ENCODE measurements at places on chromosomes 3 and 15.

DNA sequence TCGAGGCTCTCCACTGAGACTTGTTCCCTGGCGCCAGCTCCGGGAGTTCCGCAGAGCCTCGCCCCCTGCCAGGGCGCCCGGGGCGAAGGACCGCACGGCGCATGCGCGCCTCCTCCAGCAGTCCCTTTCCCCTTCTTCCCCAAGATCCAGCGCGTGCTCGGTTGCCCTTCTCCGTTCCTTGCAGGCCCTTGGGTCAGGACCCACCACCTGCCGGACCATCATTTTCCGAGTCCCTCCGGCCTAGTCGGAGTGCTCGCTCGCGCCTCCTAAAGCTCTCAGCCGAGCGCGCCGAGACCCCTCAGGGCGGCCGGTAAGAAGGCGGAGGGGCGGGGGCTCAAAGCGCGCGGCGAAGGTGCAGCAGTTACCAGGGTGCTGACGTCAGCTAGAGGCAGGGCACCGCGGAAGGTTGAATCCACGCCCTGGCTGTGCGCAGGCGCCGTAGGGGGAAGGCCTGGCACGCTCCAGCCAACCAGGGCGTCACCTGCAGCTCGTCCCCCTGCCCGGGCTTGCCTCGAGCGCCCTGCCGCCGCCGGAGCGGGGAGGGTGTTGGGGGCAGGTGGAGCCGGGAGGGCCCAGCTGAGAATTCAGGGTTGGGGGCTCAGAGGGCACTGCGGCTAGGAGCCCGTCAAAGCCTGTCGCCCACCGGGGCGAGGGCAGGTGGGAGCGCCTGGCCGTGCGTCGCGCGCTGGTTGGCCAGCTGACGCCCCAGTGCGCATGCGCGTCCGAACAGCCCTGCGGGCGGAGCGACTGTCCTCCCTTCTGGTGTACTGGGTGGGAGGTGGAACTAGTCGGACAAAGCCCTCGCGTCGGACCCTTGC is at the start of gene TCAIM:
TCAIM (plus strand) TSS at position 757 of the 818 bp plus-strand sequence. CDS start 16,017 bp downstream, outside the sequence.
- peak; percentile 99 for DNase-seq
- H3K4me3 ChIP-seq, result peak within 1 kb of the TSS; percentile 90
- H3K27me3 ChIP-seq, result no peaks in the 10 kb centered on the region
- no peaks in the 10 kb centered on the region for H3K36me3 ChIP-seq
- no peaks in the 10 kb centered on the region for H3K4me1 ChIP-seq
- H3K27ac ChIP-seq, result peak within 1 kb of the TSS; percentile 96

GRCh38 chr15:69232144-69232543 is 66.6 kb upstream of the PAQR5 start:
- H3K27me3 ChIP-seq, result no peaks in the 10 kb centered on the region
- no peak overlapping the region for H3K4me3 ChIP-seq
- H3K27ac ChIP-seq, result no peak overlapping the region
- DNase-seq, result no peak
- no peaks in the 10 kb centered on the region for H3K4me1 ChIP-seq

DNA sequence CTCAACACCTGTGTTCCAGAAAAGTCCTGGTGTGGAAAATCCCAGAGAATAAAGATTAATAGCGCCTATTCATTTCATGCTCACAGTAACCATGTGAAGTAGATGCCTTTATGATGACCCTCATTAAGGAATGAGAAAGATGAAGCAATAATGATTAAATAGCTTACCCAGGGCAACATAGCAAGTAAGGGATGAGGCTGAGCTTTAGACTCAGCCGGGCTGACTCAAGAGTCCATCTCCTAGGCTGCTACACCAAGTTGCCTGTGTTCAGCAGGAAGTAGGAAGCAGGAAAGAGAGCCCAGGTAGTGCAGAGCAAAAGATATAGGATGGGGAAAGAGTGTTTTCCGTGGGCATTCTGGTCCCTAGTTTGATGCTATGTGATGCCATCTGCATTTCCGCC is 256.5 kb downstream of the CHL1 start:
- H3K4me3 ChIP-seq, result no peak overlapping the region
- H3K4me1 ChIP-seq, result no peaks in the 10 kb centered on the region
- no peak overlapping the region for H3K27ac ChIP-seq
- H3K36me3 ChIP-seq, result no peaks in the 10 kb centered on the region
- H3K27me3 ChIP-seq, result no peaks in the 10 kb centered on the region

DNA sequence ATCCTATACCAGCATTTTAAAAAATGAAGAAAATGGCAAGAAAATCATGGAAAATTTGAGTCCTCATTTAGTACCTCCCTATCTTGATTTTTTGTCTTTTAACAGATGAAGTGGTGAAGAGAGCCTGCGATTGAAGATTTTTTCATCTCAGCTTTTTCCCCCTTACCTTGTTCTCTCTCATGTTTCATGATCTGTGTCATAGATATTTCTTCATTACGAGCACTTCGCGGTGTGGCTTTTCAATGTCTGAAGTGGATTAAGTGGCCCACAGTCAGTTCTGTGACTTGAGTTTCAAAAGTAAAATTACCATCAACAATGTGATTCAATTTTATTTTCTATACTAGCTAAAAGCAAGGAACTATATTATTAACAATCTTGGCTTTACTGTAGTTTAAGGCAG is 147.2 kb downstream of the FNDC3B start:
- no peak overlapping the region for H3K27ac ChIP-seq
- H3K27me3 ChIP-seq, result no peaks in the 10 kb centered on the region
- no peaks in the 10 kb centered on the region for H3K36me3 ChIP-seq
- no peak for DNase-seq

GRCh38 chr3:133447750-133448477 is 48.1 kb downstream of the BFSP2 start:
- DNase-seq, result no peak
- H3K36me3 ChIP-seq, result no peaks in the 10 kb centered on the region
- H3K4me1 ChIP-seq, result no peaks in the 10 kb centered on the region
- H3K27ac ChIP-seq, result no peak overlapping the region

- no peaks in the 10 kb centered on the region for H3K36me3 ChIP-seq
- H3K27me3 ChIP-seq, result no peaks in the 10 kb centered on the region
- H3K27ac ChIP-seq, result no peak overlapping the region
These were observed 121.2 kb downstream of the FOXB1 start for GRCh38 chr15:60125334-60125733.

All from mesendoderm (in vitro differentiated cells).